ENCODE measurements at places on chromosomes 16 and 17. TPM values are rescaled to one million over a fixed set of nuclear protein-coding genes. Genes with fewer than 3 reads are reported as not detected.

GRCh38 chr16:58913456-58913855 lies 179.3 kb upstream of the GOT2 start:
- DNase-seq: no peak

DNA sequence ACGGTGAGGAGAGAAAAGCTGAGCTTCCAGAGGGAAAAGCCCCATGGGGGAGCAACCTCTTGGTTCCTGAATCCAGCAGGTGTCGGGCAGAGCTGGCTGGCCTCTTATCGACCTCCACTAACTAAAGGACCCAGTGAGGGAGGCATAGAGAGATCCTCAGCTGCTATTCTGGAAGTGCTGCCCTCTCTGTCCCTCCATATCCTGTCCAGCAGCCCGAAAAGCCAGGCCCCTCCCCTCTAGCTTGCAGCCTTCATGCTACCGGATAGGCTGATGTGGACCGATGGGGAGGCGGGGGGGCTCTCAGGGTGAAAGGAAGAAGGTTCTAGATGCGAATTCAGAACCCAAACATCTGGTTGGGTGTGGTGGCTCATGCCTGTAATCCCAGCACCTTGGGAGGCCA lies 24.9 kb downstream of the MXRA7 start:
- DNase-seq: no peak

The TCAP gene
- 2.3 TPM for total RNA-seq

DNA sequence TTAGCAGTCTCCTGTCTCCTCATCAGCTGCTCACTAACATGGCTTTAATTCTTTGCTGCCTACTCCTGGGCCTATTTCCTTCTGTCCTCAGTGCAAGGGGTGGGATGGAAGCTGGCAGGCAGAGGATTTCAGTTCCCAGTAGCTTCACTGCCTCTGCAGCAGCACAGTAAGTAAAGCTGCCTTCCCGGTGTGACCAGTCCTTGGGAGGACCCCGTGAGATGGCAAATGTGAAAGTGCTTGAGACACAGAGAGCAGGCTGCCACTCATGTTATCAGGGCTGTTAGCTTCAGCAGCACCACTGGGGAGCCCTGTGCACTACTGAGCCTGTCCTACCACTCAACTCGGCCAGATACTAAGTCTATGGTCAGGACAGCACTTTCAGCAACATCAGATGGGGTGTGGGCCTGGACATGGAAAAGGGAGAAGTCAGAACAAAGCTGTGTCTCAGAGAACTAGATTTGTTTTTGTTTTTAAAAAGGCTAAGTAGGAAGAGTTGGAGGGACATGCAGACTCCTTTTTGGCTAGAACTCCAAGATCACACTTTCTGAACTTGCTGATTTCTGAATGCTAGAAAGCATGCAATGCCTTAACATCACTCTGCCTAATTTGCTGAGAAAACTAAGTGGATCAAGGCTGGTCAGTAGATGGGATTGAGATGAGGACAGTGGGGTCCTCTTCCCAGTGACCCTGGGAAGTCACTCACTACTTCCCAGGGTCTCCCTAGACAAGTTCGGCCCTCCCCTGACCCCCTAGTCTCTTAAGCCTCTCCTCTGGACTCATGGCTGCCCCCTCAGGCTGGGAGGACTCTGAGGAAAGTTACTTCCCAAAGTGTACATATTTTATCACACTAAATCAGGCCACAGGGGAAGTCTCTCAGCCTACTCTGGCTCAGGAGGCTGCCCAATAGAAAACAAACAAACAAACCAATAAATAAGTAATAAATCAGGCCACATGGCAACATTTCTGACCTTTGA lies 1.1 kb downstream of the ACSF2 start:
- DNase-seq: peak; percentile 27

The ZG16 gene
- not detected for total RNA-seq

- no peak for DNase-seq
Measured at GRCh38 chr16:89370601-89371000, 119.8 kb downstream of the ANKRD11 start.
